ENCODE measurements at places on chromosomes 2 and 18.

DNA sequence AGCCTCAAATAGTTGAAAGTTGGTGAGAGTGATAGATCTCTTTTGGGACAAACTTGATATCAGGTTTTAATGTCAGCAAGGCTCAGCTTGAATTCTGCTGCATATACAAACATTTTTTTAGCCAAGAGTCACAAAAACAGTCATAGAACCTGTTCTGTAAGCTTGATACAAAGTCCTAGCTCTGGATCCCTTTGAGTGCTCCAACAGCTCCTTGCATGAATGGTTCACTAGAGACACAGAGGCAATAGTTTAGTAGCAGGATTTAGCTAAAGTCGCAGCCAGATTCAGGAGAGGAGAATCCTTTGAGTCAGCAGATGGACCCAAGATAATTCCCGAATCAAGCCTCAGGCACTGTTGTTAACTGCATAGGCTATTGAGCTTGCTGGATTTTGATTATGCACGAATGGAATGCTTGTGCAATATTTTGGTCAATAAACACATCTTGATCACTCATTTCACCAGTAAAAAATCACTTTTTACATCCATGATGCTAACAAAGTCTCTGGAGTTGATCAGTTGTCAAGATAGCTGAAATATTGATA is 148.6 kb downstream of the KLHL14 start:
- DNase-seq, result no peak

DNA sequence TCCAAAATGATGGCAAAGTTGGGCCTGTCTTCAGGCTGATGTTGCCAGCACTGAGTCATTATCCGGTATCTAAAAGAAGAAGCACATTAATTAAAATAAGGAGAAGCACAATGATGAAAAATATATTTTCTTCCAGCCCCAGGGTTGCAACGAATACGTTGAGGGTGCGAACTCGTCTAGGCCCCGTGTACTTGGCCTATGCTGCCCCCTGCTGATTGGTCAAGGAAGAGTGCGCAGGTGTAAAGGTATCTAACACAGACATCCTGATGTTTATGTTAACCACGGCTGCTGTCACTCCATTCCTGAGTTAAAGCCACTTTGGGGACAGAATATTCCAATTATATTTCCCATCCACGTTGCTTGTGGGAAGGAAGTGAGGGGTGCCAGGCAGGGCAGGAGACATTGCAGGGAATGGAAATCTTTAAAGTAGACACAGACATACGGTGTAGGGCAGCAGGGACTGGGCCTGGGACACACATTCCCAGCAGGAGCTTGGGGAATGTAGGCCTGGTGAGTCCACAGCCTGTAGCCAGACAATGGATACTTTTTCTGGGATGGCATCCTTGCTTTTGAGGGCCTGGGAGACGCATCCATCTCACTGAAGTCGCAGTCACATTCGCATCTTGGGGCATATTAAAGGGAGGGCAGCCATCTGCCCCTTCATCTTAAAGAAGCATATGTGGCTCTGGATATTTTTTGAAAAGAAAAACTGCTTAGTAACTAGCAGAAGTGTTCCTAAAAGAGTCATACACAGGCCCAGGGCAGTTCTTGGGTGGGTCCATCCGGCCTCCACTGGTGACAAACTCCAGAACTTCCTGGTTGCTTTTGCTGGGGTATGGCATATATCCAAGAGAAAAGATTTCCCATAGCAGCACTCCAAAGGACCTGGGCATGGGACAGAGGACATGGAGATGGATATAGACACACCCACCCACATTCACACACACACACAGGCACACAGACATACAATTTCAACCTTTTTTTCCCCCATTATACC is 81.9 kb downstream of the CLIP4 start:
- peak; percentile 61 for DNase-seq

DNA sequence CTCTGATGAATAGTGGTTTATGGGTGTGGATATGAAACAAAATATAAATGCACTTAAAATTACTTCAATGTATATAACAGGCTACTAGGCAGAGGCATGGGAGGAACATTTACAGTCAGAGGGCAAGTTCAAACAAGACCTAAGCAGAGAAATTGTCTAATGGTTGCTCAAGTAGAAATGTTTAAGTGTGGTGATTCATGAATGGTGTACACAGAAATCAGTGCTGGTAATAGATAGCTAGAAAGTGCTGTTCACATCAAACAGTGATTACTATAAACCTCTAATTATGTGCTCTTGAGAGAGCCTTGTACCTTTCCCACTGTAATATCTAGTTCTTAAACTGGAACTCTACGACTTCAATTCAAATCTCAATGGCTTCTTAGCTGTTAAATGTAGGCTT is 485.1 kb downstream of the NRXN1 start:
- DNase-seq, result no peak

GRCh38 chr18:27447930-27448329 is 262.8 kb upstream of the CHST9 start:
- no peak for DNase-seq

GRCh38 chr18:58495634-58496033 is 133.3 kb downstream of the ALPK2 start:
- DNase-seq, result peak; percentile 10

GRCh38 chr2:106885329-106885728 is 638 bp downstream of the ST6GAL2 start:
- no peak for DNase-seq

- no peak for DNase-seq
Measured at GRCh38 chr2:209519906-209520305, 96.1 kb downstream of the MAP2 start.

DNA sequence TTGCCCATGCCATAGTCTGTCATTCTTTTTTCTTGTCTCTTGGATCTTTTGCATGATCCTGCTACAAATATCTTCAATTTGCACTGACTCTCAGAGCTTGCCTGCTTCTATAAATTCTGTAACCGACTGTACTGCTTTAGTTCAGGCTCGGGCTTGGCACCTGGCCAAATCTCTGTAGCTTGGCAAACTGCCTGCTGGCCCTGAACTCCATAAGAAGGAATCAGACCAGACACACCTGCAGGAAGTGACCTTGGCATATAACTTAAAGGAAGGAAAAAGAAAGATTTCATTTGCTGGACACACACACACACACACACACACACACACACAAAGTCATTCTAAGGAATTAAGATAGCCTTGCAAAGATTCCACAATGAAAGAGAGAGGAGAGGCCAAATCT is 291.2 kb upstream of the DDX18 start:
- DNase-seq, result no peak

- DNase-seq, result no peak
Measured at GRCh38 chr2:218567797-218568189, 358 bp downstream of the USP37 start.

DNA sequence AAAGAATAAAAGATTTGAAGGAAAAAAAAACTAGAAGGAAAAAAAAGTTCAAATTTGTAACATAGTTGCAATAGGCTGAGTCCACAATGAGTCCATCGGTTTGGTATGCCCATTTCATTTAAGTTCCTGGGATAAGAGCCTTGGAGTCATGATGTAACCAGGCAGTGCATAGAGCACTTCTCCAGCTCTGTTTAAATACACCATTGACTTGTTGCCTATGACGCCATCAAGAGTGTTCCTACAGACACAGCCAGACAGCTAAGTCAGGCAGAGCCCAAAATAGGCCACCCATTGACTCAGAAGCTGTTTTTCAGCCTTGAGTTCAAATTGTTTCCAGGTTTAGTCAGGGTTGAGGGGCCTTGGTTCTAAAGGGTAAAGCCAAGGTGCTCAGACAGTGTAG is 44.9 kb downstream of the SOCS6 start:
- DNase-seq, result peak; percentile 99

DNA sequence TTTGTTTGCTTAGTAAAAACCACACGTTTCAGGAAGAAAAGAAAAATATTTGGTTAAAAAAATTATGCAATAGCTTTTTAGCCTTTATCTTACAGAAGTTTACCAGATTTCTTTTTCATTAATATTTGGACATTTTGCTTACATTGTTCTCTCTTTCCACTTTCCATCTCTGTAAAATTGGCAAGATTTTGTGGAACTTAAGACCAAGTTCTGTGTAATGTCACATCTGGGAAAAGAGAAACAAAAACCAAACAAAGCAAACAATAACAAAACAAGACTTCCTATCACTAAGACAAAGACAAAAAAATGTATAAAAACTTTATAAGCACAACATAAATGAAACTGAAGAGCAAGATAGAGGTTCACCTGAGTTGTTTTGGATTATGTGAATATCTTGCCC is 1392.1 kb upstream of the CELF4 start:
- DNase-seq, result no peak

DNA sequence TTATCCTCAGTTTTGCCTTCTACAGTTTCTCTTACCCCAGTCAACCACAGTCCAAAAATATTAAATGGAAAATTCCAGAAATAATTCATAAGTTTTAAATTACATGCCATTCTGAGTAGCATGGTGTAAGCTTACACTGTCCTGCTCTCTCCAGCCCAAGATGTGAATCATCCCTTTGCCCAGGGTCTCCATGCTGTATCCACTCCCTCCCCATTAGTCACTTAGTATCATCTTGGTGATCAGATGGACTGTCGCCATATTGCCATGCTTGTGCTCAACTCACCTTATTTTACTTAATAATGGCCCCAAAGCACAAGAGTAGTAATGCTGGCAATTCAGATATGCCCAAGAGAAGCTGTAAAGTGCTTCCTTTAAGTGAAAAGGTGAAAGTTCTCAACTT is 18.5 kb upstream of the CCNT2 start:
- DNase-seq, result peak; percentile 68

DNA sequence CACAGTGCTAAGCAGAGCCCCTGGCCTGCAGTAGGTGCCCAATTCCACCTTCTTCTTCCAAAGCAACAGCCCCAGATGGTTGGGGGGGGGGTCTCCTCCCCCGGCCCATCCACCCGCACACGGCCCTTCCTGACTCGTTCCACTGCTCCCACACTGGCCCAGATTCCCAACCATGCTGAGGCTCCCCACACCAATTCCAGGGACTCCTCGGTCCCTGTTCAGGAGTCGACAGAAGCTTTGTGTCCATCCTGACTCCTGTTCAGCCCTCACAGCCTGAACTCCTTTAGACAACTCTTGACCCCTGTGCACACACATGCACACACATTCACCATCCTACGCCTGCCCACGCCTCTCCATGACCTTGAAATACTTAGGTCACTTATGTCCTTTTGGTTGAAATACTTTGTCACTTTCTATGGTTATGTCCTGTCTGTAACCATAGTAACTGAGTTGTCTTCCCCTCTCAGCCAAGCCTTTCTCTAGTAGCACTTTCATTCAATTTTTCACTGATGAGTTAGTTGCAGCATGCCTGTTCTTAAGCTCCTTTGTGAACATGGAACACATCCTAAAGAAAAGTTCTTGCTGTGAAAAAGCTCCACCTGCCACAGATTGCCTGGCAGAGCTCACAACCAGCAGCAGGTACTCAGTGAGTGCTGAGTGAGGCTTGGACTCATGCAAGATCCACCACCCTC is 225.8 kb downstream of the SEPTIN10 start:
- no peak for DNase-seq

GRCh38 chr2:38260972-38261371 is 116.1 kb downstream of the ATL2 start:
- no peak for DNase-seq

- peak; percentile 49 for DNase-seq
Measured at GRCh38 chr2:200308546-200309295, 2.2 kb downstream of the SPATS2L start.

DNA sequence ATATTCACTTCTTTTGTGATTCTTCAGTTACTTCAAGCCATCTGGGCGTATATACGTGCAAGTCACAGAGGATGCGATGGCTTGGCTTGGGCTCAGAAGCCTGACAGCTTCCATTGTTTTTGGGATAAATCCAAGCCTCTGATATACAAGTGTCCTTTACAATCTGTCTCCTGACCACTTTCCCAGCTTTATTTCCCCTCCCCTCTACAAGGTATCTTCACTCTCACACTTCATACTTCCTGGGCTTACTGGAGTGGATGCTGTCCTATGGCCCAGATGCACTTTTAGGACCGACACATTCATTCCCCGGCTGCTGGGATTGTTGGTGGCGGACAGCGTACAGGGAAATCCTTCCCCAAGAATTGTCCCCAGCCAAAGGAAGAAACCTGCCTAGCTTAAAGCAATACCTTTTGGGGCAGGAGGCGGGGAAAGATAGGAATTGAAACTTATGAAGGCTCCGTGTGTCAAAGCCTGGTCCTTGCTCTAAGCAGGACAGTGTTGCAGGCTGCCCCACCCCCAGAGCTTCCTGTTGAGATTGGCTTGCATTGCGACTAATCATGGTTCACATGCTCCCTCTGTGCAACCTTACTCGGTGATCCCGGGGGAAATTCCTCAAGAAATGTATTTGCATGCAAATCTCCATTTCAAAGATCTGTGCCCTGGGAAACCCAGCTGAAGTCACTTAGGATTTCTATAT is 802.9 kb upstream of the ID2 start:
- peak; percentile 18 for DNase-seq

DNA sequence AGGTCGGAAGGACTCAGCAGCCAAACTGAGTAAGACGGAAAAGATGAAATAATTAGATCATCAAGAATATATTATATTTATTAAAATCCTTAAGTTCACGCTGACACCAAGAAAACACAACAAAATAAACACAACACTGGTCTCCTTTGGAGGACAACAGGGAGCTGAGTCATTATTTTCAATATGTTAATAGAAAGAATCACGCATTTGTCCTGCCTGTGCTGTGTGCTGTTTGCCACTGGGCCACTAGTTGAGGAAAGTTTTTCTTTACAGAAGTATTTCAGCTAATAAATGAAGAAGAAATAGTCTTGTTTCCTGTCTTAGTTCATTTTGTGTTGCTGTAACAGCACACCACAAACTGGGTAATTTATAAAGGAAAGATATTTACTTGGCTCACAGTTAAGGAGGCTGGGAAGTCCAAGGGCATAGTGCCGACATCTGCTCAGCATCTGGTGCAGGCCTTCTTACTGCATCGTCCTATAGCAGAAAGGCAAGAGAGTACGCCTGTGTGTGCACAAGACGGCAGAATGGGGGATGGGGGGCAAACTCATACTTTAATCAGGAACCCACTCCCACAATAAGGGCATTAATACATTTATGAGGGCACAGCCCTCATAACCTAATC is 88.0 kb downstream of the TCF7L1 start:
- DNase-seq, result peak; percentile 88

- no peak for DNase-seq
Measured at GRCh38 chr2:100953406-100954043, 48.6 kb upstream of the RPL31 start.

All from fibroblast of mammary gland (primary cell).